ENCODE measurements at places on chromosomes 13 and 19.

- no peak for DNase-seq
Measured at GRCh38 chr19:23525276-23525852, 130.1 kb upstream of the ZNF91 start.

DNA sequence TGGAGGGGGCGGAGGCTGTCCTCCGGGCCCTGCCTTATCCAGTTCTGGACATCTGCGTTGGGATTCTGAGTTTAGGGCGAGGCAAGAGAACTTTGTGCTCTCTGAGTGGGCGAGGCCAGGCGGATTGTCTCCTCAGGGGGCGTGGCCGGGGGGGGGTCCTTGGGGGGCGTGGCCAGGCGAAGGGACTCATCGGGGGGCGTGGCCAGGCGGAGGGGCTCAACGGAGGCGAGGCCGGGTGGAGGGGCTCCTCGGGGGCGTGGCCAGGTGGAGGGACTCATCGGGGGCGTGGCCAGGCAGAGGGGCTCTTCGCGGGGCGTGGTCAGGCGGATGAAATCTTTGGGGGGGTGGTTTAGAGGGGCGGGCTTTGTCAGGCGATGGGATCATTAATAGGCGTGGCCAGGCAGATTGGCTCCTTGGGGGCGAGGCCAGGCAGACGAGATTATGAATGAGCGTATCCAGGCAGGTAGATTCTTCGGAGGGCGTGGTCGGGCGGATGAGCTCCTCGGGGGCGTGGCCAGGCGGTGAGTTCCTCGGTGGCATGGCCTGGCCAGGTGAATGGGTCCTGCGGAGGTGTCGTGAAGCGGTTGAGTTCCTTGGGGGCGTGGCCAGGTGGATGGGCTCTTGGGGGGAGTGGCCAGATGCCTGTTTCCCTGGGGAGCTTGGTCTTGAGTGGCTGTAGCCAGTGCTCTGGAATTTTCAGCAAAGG, 10.3 kb upstream of the CACNG7 start:
- DNase-seq: no peak

DNA sequence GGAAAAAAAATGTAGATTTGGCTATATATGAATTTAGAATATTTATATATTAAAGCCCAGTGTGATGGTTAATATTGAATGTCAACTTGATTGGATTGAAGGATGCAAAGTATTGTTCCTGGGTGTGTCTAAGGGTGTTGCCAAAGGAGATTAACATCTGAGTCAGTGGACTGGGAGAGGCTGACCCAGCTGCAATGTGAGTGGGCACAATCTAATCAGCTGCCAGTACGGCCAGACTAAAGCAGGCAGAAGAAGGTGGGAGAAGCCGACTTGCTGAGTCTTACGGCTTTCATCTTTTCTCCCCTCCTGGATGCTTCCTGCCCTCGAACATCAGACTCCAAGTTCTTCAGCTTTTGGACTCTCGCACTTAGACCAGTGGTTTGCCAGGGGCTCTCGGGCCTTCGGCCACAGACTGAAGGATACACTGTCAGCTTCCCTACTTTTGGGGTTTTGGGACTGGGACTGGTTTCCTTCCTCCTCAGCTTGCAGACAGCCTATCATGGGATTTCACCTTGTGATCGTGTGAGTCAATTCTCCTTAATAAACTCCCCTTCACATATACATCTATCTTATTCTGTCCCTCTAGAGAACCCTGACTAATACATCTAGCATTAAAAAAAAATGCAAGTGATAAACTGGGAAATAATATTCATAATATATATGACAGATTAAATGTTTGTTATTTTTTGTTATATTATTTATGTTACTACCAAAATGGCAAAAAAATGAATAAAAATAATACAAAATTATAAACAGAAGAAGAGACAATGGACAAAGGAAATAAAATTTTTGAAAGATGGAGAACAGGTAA, 122.4 kb downstream of the DLEU7 start:
- DNase-seq: no peak

GRCh38 chr19:16591803-16592556, 19.8 kb upstream of the SLC35E1 start:
- no peak for DNase-seq

DNA sequence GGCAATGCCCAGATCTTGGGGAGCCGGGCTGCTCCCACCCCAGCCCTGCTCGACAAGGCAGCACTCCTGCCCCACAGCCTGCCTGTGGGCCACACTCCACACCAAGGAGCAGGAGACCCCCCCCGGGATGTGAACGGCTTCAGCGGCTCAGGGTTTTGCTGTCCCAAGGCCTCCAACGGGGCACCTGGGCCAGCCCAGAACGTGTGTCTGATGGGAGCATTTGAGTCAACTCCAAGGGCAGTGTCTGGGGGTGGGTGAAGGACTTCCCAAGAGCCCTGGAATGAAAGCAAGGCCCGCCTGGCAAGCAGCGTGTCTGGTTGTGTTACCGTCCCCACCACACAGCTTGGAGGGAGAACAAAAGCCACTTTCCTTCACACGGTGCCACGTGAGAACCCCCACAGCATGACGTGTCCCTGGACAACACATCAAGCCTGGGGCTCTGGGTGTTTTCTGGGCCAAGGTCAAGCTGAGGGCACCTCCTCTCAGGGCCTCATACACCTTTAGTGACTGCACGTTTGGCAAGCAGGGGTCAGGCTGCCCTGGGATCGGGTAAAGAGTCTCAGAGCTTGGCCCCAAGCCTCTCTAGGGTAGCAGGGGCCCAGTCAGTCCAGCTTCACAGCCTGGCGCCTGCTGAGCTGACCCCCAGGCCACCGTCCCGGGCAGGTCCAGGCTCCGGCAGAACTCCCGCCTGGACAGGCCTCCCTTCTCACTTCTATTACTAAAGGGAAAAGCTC, 6.0 kb downstream of the C13orf46 start:
- peak; percentile 70 for DNase-seq

GRCh38 chr19:47381653-47382279, 32.7 kb downstream of the DHX34 start:
- DNase-seq: no peak

- no peak for DNase-seq
Measured at GRCh38 chr19:28405346-28405742, 807.6 kb downstream of the UQCRFS1 start.

DNA sequence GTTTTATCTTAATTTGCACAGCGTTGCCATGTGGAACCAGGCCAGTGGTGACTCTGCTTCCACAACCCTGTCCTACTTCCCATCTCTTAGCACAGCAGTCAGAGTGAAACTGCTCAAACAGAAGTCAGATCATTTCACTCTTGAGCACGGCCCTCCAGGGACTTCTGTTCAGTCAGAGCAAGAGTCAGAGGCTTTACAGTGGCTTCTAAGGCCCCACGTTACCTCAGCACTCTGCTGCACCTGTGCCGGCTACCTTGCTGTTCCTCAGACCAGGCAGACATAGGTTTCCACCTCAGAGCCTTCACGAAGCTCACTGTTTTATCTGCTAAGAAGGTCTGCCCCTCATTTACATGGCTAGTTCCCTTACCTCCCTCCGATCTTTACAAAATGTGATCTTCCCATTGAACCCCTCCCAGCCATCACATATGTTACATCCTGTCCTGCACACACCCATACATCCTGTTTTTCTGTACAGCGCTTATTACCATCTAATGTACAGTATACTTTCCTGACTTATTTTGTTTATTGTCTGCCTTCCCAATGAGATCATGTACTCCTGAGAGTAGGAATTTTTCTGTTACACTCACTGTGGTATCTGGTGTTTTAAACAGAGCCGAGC, 41.6 kb downstream of the TM9SF2 start:
- no peak for DNase-seq

DNA sequence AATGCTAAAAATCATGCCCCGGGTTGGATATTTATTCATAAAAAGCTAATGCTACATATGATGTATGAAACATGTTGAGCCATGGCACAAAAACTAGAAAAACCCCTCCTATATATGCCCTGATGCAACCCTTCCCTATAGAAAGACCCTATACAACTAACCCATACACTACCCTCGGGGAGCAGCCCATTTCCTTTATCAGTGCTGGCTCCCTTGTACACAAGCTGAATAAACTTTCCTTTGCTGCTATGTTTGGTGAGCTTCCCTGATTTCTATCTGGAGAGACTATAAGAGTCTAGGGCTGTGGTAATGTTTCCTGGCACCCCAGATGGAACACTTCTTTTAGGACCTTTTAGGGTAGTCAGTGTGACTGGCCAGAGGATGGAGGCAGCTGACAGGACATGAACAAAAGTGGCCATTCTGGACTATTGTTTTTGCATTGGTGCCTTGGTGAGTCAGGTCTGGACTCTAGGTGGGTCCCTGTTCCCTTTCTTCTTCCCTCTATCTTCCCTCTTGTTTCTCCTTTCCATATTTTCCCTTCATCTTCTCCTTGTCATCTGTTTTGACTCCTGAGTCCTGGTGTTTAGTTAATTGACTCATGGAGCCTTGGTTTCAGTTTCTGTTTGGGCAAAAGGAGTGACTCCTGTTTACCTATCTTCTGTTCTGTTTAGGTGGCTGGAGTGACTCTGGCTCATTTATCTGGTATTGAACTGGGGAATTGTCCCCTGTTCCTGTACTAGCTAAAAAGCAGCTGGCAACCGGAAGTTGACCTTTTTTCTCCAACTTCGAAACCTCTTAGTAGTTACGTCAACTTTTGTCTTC, 1321.8 kb upstream of the PCDH9 start:
- no peak for DNase-seq

- no peak for DNase-seq
Measured at GRCh38 chr13:91134803-91135184, 212.7 kb upstream of the MIR17HG start.

DNA sequence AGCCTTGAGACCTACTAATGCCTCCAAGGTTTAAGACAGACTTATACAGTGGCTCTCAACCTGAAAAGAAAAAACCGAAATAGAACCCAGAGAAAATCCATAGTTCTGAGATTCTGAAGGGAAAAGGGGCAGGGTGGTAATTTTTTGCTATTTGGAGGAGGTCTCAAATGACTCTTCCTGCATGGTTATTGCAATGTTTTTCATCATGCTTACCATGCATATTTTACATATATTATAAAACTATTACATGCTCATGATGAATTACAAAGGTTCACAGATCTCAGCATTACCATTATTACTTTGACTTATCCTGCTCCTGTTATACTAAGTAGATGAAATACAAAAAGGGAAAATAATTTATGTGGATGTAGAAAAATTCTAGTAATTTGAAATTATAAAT, 47.6 kb downstream of the N4BP2L2 start:
- no peak for DNase-seq

DNA sequence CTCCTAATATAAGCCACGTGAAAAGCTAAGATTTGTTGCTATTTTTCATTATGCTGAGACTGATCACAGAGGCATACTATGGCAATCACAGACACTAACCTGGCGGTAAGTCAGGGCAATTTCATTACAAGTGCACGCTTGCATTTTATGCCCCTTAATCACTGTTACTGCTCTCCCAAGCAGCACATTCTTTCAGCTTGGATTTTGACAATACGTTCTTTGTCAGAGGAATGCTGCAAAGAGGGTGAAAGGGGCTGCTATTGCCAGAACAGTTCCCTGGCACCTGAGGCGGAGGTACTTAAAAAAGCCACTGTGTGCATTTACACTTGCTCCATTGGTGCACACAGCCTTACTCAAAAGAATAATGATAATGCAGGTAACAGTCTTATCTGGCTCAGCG, 346.6 kb downstream of the RFC3 start:
- DNase-seq: no peak

- no peak for DNase-seq
Measured at GRCh38 chr13:112740502-112741131, 50.8 kb downstream of the ATP11A start.

- DNase-seq: no peak
Measured at GRCh38 chr13:110726726-110727125, 13.2 kb downstream of the ING1 start.

DNA sequence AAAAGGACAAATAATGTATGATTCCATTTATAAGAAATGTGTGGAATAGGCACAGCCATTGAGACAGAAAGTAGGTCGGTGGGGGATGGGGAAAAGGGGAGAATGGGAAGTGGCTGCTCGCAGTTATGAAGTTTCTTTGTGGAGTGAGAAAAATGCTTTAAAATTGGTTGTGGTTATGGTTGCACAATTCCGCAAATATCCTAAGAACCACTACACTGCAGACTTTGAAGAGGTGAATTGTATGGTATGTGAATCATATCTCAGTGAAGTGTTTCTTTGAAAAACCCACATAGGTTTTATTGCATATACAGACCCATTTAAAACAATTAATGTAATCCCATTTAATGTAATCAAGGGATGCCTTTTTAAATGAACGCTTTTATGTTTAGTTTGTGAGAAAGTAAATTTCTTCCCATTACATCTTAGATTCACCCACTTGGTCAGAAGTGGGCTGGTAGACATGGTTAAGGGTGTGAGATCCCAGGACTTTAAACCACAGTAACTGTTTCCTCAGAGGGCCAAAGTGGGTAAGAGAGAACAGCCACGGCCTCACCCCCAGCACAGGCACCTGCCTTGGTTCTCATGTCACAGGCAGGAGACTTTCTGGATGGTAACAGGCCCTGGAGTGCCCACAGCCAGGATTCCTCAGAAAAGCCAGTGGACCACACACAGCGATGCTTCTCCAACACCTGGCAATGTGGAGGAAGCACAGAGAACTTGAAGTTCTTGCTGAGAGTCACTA, 119.3 kb upstream of the GJB6 start:
- no peak for DNase-seq

Measured in posterior cingulate gyrus (tissue), 11 donors.